ENCODE measurements at places on chromosomes 11 and 22.

DNA sequence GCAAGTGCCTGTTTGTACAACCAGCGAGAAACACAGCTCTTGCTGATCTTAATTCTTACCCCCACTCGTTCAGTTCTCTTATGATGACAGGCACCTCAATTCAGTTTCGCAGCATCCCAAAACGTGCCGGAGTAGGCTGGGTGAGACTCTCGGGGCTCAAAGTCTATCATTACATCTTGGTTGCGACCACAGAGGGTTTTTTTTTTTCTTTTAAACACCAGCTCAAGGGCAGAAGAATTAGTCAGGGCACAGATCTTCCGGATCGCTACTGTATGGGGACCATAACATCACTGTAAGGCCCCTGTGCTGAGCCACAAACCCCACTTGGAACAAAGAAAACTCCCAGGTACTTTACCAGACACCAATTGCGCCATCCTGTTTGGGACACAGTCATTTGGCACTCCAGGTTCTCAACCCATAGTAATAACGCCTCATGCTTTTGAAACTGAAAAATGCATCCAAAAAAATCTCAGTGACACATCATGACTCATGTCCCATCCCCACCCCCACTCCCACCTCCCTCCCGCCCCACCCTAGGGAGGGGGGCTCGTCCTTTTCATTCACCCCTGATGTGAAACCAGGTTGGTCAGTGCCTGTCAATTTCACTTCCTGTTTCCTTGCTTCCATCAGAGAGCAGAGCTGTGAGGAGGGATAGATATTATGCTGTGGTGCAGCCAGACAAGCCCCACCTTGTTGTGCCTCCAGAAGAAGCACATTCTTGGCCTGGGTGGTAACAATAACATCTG is 41.0 kb upstream of the CD5 start:
- no peak for DNase-seq

- no peak for DNase-seq
Measured at GRCh38 chr22:44585559-44586350, 87.7 kb upstream of the RTL6 start.

- no peak for DNase-seq
Measured at GRCh38 chr11:74639533-74639932, 47.2 kb downstream of the POLD3 start.

- peak; percentile 81 for DNase-seq
Measured at GRCh38 chr11:59560702-59561473, 49.5 kb downstream of the OR4D9 start.

DNA sequence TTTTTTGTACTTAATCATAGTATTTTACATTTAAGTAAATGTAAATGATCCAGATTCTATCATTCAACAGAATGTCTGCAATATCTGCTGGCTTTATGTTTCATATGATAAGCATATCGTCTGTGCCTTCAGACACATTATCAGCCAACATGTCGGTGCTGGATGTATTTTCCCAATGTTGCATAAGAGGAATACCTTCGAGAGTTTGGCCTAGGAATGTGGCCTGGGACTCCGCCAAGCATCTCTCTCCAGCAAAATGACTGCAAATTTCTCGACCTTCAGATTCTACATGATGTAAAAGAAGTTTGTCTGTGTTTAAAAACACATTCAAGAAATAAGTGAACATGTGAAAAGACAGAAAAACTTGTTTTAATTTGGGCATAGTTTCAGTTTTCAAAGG is 6.9 kb downstream of the BDNF start:
- no peak for DNase-seq

GRCh38 chr22:43118953-43119458 is 8.5 kb downstream of the BIK start:
- no peak for DNase-seq

DNA sequence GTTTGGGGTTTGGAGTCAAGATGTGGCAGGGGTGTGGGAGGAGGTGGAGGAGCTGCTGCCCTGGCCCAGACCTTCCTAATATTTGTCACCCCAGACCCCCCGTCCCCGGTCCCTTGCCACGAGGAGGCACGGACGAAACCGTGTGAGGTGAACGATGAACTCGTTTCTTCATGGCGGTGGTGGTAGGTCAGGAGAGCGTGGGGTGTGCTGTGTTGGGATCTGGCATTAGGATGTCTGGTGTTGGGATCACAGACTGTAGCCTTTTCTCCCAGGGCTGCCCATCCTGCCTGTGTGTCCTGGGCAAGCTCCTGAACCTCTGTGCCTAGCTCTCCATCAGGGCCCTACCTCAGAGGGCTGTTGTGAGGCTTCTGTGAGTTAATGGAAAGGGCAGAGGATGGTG is 8.4 kb downstream of the MAPK8IP2 start:
- no peak for DNase-seq

Data from NCI-H524 (cell line).